Mesendoderm (in vitro differentiated cells): ENCODE measurements at places on chromosomes 12 and 14.

DNA sequence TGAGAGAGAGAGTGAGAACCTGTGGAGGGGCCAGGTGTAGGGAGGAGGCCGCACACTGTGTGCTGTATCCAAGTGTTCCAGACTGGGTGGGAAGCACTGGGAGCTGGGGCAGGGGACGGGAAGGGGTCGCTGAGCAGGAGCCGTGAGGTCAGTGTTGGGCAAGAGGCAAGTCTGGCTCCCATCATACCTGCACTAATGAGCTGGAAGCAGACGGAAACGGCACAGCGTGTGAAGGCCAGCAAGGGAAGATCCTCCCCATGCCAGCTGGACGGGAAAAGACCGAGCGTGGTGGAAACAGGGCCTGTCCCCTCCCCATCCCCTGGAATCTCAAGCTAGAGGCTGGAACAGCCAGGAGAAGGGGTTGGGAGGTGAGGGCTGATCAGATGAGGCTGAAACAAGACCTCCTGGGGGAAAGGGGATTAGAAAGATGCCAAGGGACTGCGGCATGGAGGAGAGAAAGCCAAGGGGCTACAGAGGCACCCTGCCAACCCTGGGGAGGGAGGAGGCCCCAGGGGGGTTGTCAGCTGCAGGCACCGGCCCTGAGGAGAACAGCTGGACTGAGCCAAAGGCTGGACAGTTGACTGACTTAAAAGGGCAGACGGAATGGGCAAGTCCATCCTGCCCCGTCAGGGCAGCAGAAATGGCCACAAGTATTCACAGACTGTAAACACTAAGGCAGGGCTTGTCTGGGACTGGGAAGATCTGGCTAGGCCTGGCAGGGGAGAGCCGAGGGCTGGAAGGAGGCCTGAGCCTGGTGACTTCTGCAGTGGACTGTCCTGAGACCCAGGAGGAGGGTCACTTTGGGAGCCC, 19.0 kb upstream of the LTBP2 start:
- DNase-seq = no peak

DNA sequence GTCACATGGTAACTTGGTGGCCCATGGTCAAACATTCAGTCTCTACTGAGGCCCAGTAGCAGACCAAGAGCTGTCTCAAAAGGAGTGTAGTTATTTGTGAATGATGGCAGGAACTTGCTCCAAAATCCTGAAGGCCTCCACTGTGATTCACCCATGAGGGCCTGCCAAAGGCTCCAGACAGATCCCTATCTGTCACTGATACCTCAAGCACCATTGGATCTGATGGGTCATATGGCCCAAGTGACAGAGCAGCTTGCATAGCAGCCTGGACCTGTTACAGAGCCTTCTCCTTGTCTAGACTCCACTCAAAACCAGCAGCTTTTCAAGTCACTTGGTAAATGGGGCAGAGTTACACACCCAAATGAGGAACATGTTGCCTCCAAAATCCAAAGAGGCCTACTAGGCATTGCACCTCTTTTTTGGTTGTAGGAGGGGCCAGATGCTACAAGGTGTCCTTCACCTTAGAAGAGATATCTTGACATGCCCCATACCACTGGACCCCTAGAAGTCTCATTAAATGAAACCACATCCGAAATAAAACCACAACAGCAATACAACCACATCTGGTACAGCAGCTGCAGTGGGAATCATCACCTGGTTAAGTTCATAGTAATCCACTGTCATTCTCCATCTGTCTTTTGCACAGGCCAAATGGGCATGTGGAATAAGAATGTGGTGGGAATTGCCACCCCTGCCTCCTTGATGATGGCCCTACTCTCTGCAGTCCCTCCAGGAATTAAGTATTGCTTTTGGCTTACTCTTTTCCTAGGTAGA, 150.4 kb upstream of the MAX start:
- DNase-seq = no peak

- DNase-seq = peak; percentile 92
Measured at GRCh38 chr12:32444895-32445294, 45.5 kb downstream of the FGD4 start.

DNA sequence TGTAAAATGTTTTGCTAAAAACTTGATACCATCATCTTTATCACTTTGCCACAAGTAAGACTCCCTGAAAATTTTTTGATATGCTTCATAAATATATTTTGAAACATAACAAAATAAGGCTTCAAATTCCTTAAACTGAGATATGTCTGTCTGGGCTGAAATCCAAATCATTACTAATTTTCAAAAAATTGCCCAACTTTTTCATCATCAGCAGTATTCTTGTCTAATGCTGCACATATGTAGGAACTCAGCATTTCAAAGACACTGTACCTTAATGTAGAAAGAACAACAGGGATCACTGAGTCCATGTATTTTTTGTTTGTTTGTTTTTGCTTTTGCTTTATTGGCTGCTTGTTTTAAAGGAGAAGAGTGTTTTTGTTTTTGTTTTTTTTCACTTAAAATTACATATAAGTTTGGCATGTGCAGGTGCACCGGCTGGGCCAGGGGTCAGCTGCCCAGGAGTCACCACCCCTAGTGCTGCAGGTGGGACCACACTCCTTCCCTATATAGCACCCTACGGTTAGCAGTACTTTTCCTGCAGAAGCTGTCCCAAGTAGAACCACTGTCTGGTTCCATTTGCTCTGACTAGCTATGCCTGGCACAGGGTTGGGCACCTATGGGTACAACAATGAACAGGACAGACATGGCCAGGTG, 231.2 kb downstream of the PIK3C2G start:
- no peak for DNase-seq

DNA sequence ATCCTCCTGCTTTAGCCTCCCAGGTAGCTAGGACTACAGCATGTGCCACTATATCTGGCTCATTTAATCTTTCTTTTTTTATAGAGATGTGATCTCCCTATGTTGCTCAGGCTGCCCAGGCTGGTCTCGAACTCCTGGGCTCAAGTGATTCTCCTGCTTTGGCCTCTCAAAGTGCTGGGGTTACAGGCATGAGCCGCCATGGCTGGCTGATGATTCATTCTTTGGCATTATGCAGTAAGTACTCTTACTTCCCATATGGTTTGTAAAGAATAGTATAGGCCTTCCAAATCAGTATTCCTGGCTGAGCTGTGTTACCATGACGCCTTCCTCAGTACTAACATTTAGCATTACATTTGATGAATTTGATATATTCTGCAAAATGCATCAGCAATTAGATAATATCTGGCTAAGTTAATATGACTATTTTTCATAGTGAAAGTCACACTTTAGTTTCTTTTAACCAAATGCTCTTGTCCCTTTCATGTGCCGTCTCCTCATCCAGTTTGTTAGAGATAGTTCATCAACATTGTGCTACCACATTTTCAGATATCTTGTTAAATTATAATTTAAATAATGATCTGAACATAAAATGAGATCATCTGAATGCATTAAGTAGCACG, 3.2 kb upstream of the MIA2 start:
- DNase-seq = no peak

DNA sequence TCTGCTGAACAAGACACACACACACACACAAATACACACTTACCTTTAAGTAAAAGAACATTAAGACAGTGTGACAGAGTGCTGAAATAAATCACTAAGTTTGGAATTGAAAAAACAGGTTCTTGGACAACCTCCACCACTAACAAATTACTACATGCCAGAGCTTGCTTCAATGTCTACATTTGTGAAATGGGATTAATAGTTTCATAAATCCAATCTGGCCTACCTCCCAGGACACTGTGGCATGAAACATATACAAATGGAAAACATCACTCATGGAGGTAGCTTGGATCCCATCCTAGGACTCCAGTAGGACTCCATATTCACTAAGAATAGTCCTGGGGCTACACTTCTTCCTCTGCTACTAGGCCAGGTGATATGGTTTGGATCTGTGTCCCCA, 8.2 kb upstream of the CCDC60 start:
- no peak for DNase-seq
